Lung microvascular endothelial cell (primary cell): ENCODE measurements at places on chromosomes 2 and 18.
A peak's percentile ranks its signal among the peaks of the same experiment; 100 is the strongest.

DNA sequence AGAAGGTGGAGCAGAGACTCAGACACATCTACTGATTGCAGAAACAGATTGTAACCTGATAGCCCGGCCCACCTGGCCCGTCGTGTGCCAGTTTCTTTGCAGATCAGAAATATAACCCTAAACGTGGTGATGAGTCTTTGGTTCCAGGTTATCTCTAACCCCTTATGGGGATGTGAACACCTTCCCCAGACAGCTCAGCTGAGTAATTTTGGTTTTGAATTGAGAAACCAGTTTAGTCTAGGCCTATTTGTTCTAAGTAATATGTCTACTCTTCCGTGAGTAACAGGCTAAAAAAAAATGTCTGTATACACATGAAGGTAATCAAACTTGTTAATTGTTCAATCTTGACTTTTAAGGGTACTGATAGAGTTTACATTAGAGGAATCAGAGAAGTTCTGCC, 35.7 kb downstream of the RASGRP3 start:
- no peak for DNase-seq

- no peak for DNase-seq
Measured at GRCh38 chr2:210586381-210586780, 30.0 kb downstream of the CPS1 start.

DNA sequence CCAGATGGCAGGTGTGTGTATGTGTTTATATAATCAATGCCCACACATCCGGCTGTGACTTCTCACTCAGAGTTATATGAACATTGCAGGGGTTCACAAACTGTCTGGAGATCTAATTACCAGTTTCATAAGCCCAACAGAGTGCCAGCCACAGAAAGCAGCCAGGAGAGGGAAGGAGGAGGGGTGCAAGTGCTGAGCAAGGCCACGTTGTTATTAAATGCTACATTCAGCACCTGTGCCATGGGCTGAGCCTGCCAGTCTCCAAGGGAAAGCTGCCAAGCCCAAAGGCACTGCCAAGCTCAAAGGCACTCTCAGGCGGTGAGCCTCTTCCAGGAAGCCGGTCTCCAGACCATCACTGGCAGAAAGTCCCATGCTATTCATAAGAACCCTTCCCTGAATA, 17.4 kb downstream of the XDH start:
- DNase-seq, result no peak

DNA sequence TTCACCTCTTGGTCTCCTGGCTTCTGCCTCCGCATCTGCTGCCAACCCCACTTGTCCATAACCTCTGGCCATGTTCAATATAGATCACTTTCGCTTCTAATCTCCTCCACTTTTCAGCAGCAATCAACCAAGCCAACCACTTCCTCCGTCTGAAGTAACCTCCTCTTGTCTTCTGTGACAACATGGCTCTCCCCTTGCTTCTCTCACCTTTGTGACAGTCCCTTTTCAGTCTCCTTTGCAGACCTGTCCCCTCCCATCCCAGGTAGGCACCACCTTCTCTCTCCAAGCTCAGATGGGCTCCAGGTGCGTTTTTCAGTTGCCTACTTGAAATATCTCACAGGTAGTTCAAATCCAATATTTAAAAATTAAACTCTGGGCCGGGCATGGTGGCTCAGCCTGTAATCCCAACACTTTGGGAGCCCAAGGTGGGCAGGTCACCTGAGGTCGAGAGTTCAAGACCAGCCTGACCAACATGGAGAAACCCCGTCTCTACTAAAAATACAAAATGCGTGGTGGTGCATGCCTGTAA, 4.7 kb upstream of the PSD4 start:
- no peak for DNase-seq

DNA sequence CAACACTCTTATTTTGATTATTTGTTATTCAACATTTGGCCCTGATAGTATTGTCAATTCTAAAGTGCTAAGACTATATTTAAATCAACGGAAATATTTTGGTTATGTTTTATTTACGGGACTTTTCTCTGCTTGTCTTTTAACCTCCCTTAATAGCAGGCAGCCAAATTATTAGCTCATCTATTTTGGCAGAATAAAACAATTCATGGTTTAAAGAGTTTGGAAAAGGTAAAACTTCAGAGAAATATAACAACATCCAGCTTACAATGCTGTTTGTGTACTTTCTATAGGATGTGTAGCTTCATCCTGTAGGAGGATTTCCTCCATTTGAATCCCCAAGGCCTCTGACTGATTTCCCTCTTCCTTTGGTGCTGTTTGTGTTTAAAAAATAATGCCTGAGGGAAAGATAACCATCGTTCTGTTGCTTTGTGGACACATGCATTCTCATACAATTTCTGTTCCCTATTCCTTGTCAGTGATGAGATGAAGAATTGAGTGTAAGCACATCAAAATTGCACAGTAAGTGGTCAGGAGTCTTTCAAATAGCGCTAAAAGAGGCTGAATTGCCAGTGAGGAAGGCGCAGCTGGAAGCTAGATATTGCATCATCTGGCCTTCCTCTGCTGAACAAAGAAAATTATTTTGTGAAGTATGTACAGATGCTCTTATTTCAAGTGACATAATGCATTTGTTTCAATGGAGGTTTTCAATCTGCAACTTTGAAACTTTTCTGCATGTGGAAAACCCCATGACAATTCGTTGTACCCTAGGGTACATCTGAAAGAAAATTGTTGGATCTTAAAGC, 80.3 kb downstream of the CD28 start:
- peak; percentile 54 for DNase-seq

DNA sequence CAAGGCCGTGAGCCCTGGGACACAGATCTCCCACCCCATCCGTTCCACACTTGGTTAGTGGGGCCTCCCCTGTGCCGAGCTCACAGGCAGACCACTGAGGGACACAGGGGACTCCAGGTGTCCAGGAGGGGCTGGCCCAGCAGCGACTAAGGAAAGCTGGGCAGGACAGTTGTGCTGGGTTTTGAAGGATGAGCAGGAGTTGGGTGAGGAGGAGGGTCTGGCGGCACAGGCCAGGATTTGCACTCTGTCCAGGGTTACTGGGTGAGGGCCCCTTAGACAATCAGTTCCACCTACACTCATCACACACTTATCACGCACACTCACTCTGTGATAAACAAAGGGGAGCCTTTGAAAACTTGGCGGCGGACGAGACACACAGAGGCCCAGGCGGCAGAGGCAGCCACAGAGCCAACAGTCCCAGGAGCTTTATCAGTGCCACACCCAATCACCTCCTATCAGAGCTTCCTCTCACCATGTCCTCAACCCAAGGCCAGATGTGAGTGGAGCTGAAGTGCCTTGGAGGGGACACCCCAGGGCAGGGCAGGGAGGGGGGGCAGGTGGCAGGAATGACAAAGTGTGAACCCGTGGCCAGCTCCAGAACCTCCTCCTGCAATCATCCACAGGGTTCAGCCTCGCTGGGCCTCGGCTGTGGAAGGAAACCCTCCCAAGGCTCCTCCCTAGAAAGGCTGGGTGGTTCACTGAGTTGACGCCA, 26.6 kb downstream of the BIN1 start:
- no peak for DNase-seq

- DNase-seq, result no peak
Measured at GRCh38 chr2:39838589-39838988, 59.5 kb upstream of the THUMPD2 start.

- no peak for DNase-seq
Measured at GRCh38 chr2:202765436-202765835, 106.1 kb downstream of the ICA1L start.

DNA sequence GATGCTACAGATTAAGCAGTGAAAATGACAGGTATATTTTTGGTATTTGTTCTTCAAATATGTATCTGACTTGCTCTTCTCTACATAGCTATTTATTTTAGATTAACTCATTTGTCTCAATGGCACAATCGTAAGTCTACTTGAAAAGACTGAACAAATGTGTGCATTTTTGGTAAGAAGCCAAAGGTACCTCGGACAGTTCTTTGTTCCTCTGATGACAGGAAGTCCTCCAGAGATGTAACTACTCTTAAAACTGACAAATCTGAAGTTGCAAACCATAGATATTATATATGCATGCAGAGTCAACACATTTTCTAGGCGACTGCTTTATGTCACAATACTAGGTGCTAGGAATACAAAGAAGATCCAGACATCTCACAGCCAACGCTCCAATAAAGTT, 36.7 kb downstream of the NDUFAF7 start:
- no peak for DNase-seq
